ENCODE measurements at places on chromosomes 12 and 14.
A peak's percentile ranks its signal among the peaks of the same experiment; 100 is the strongest.

GRCh38 chr14:53751650-53752049, 205.0 kb downstream of the BMP4 start:
- DNase-seq, result no peak

GRCh38 chr12:96218989-96219678, 25.0 kb downstream of the ELK3 start:
- DNase-seq, result no peak

- DNase-seq, result no peak
Measured at GRCh38 chr14:102578821-102579220, 13.6 kb upstream of the RCOR1 start.

DNA sequence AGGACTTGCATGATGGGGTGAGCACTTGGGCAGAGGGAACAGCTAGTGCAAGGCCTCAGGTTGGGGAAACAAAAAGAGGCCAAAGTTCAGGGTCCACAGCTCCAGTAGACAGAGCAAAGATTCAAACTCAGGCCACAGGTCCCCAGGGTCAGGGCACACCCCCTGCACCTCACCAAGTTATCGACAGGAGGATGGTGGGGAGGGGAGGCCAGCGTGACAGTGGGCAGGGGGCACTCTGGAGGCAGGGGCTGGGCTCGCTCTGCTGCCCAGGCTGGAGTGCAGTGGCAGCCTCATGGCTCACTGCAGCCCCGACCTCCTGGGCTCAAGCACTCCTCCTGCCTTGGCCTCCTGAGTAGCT, 32.4 kb upstream of the ULK1 start:
- no peak for DNase-seq

DNA sequence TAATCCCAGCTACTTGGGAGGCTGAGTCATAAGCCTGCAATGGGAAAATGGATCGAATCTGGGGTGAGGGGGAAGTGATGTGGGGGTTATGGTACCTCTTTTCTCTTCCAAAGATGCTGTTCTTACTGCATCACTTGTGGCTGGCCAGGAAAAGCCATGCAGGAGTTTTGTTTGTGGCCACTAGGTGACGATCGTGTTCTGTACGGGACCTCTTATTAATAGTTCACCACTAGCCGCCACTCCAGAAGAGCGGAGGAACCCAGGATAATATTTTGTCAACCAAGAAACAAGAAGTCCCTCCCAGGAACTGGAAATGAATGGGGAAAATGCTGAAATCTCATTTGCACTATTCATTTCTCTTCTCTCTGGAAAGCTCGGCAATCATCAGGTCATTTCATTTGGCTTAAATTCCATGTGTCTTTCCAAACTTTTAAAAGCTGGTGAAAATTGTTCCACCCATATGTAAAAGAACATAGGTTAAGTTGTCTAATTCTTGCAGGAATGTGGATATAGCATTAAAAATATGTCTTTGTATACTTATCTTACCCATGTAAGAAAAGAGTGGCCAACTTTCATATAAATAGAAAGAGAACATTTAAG, 8.9 kb downstream of the GPR65 start:
- no peak for DNase-seq

DNA sequence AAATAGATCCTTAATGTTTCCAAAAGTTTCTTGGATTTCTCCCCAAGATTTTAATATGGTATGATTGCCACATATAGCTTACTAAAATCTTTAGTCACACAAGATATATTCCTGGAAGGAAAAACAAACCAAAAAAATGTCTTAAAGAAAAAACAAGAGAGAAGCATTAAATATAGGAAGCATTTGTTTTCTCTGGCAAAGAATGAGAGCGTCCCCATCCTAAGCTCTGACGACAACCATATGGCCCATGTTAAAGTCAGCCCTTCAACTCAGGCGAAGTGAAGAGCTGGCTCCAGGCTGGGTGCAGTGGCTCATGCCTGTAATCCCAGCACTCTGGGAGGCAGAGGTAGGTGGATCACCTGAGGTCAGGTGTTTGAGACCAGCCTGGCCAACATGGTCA, 35.6 kb downstream of the GCH1 start:
- no peak for DNase-seq

DNA sequence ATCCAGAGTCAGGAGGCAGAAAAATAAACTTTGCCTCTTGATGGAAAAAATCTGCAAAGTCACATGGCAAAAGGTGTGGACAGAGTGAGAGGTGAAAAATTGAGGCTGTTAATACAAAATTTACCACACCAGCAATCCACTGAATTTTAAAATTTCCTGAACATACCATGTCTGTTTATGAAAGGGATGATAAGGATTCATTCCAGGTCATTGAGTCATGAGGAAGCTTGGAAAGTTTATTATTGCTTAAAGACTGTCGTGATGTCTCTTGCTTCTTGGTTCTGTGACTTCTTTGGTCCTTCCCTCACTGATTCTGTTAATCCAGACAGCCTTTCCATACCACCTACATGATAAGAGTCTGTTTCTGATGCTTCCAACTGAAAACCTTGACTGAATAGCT, 73.2 kb downstream of the TTC6 start:
- DNase-seq, result no peak

DNA sequence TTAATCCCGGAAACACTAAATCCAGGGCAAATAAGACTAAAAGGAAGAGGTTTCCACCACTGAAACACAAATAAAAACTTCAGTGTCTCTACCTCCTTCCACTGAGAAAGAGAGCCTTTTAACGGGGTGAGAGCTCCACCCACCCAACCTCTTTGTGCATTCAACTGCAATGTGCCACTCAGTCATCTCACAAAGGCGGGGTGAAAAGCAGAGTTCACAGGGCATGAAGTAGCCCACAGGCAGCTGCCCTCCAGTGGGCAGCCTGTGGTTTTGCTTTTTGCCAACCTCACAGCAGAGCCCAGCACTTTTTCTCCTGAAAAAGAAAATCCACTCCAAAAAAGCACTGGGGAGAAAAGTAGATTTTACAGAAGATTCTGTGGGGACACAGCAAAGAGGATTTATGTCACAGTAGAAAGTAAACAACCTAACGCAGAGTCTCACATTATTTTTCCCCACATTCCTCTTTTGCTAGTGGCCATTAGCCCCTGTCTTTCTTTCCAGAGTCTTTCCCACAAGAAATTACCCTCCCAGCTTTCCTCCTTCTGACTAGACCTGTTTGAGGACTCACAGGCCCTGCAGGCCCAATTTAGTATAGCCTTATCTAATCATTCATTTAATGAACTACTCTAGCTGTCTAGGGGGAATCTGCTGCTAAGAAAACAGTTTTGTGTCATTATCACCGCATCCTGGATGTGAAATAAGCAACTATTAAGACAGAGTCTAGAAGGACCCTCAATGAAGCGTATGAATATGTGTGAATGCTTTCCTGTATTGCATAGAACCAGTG, 753.8 kb upstream of the FOXG1 start:
- no peak for DNase-seq

- no peak for DNase-seq
Measured at GRCh38 chr12:124637581-124637981, 70.2 kb upstream of the NCOR2 start.

DNA sequence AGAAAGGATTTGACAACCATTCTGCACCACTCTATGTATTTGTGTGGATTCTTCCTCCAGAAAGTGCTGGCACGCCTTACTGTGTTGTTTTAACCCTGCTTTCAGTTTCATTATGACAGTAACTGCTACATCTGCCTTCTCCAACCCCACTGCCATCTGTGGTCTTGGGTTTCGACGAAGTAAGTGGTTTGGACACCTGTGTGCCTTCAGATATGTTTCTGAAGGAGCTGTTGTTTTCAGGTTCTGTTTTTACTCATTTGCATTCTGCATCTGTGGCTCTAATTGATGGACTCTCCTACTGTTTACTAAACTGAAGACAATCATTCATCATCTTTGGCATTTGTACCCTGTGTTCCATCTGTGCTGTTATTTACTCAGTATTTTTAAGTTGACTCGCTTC, 4.1 kb downstream of the TSHR start:
- DNase-seq, result peak; percentile 35

DNA sequence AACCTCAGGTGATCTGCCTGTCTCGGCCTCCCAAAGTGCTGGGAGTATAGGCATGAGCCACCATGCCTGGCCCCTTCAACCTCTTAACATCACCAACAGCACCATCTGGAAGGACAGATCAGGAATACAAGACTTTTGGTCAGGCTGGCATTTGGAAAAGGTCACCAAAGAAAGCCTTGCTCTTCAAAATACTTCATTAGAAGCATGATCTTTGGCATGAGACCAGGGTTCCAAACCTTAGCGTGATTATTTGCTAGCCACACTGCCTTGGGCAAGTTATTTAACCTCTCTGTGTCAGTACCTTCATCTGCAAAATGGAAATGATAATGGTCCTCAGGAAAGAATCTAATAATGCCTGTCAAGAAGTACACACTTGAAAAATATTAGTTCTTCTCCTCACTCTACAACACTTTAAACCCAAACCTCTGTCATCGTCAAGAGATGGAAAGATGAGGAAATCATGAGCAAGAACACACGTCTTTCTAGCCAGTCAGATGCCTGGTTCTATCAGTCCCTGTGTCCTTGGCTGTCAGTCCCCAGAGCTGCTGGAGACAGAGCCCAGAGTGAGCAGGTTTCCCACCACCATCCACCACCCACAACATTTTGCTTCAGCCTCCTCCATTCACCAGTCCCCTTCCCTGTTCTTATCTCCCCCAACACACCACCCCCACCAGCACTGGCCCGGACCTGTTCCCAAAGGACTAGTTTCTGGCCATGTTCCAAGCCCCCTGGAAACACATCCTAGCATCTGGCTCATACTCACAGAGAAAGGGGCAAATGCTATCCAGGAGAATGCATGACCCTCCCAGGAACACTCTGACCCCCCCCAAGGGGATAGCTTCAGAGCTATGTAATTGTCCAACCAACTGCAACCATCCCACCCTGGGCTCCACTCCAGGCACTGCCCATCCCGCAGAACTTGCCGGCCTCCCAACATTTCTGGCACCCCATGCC, 2.0 kb downstream of the ADCY6 start:
- no peak for DNase-seq

DNA sequence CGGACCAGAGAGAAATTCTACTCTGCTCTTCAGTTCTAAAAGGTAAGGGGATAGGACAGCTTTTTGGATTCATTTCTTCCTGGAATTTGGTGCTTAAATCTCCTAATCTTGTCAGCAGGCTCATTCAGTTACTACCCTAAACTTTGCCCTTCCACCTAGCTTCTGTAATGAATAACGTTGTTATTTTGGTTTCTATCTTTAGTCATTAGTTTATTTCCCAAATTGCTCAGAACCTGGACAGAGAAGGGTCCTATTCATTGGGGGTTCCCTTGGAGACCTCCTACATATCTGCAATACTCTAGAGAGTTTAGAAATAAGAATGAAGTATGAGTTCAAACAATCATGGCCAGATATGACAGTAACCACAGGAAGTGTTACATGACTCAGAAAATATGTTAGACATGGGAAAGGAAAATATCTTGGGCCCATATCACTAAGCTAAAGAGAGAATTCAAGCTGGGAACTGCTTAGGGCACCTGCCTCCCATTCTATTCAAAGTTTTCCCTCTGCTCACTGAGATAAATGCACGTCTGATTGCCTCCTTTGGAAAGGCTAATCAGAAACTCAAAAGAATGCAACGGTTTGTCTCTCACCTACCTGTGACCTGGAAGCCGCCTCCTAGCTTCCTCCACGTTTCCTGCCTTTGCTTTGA, 87.9 kb downstream of the GAS2L3 start:
- DNase-seq, result no peak

GRCh38 chr14:93959239-93960107, 16.9 kb downstream of the ASB2 start:
- DNase-seq, result peak; percentile 93

GRCh38 chr12:15044471-15044870, 71.6 kb downstream of the PDE6H start:
- no peak for DNase-seq

DNA sequence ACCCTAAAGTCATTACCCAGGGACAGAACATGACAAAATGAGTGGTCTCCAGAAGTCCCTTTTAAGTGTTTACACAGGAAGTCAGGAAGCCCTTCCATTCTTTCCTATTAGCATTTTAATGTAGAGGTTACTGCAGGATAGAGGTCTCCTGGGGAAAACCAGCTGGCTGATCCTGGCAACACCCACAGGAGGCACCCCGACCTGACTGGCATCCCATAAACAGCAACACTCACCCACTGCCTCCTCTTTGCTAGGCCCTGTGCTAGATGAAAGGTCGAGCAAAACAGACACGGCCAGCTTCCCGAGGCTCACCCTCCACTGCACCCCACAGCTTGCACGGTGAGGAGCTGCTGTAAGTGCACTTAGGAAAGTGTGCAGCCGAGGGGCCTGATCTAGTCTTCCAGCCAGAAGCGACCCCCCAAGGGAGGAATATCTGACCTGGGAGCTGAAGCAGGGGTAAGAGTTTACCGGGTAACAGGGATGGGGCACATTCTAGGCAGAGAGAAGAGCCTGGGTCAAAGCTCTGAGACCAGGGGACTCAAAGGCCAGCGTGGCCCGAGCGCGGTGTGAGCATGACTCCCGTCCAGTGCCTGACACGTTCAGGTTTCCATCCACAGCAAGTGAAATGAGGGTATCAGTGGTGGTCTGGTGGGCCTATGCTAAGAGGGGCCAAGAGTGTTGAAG, 9.0 kb downstream of the DAZAP2 start:
- no peak for DNase-seq

DNA sequence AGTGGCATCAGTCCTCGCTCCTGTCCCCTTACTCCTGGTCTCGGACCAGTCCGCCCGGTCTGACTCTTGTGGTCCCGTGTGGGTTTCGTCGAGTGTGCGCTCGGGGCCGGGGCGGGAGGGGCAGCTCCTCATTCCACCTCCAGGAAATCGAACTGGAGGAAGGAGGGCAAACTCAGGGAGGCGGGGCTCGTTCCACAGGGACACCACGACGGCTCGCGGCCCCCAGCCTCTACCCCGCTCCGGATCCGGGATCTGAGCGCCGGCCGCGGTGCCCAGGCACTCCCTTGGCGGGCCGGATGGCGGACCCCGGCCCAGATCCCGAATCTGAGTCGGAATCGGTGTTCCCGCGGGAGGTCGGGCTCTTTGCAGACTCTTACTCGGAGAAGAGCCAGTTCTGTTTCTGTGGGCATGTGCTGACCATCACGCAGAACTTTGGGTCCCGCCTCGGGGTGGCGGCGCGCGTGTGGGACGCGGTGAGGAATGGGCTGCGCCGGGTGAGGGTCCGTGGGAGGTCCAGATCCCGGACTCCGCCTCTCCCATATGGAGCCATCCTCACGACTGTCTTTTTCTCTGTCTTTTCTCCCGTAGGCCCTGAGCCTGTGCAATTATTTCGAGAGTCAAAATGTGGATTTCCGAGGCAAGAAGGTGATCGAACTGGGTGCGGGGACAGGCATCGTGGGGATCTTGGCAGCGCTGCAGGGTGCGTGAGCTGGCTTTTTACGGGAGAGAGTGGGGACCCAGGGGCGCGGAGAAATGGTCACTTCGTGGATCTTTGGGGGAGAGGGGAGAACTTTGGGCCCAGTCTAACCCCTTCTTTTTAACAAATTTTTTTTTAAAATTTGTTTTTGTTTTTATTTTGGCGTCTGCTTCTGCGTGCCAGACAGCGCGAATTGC, at the start of gene EEF1AKMT3:
Gene EEF1AKMT3 (plus strand): TSS at position 186 of the 894 bp plus-strand sequence. CDS start 111 bp downstream, at position 297.
- no peak for DNase-seq

- no peak for DNase-seq
Measured at GRCh38 chr14:101585211-101585610, 23.9 kb downstream of the DIO3 start.

Data from stimulated activated CD8-positive, alpha-beta memory T cell treated with anti-CD3 and anti-CD28 coated beads, Interleukin-15, amount 100 ng/mL, for 48 hours (primary cell).